Activated T-cell treated with anti-CD3 and anti-CD28 coated beads for 24 hours (primary cell): ENCODE measurements at places on chromosomes 7 and 10.

- DNase-seq = no peak
Observed at GRCh38 chr7:106331441-106332175, 46.8 kb upstream of the NAMPT start.

DNA sequence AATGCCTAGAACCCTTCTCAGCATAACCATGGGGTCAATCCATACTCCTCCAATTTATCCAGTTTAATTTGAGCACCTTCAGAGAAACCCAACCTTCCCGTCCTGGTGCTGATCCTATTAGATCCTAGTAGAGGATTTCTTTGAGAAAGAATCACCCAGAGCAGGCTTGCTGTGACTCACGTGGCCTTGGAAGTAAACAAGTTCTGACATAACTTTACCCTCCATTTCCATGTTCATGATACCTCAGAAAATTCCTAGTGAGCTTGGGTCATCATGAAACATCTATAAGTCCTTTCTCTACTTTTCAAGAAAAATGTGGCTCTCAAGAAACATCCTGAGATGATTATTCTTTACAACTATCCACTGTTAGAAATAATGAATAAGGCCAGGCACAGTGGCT lies 71.7 kb downstream of the PRLHR start:
- DNase-seq = no peak

- DNase-seq = no peak
Observed at GRCh38 chr7:104264285-104264684, 56.5 kb upstream of the ORC5 start.

DNA sequence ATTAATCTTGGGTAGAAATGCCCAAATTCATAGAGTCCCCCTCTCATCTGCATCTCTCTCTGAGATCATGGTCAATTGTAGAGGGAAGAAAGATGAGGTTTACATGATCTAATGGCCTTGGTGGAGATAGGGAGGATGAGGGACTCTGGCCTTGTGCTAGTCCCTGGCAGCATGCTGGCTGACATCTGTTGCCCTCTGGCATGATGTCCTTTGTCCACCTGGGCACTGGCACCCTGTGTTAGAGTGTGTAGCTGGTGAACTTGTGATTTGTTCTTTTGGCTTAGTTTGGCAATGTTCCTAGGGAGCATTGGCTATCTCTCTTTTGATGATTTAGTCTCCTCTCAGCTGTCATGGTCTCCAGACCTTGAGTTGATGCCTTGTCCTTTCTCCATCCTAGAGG lies 103.2 kb downstream of the DYNC1I1 start:
- DNase-seq = no peak

DNA sequence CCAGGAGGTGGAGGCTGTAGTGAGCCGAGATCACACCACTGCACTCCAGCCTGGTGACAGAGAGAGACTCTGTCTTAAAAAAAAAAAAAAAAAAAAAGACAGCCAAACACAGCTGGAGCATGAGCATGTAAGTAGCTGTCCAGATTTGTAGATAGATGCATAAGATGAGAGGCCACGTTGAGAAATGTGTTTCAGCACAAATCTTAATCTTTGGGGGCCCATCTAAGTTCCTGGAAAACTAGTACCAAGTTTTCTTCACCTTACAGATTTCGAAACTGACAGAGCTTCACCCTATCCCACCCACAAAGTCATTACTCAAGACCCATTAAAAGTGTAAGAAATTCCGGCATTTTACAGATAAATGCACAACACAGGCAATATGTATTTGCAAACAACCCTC lies 208.2 kb downstream of the PARD3 start:
- DNase-seq = no peak

GRCh38 chr10:130301021-130301892 lies 165.1 kb downstream of the GLRX3 start:
- DNase-seq = peak; percentile 64

DNA sequence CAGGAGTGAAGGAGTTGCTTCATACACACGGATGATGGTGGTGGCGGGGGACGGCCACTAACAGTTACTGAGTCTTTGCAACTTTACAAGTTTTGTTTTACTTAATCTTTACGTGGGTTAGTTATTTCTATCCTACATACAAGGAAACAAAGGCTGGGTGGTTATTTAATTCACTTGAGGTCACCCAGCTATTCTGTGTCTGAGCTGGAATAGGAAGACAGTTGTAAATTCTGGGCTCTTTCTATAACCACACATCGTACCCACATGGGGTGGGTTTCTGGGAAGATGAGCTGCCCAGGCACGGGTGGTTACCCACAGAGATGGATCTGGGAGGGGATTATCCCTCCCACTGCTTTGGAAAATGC lies 137.9 kb downstream of the ANLN start:
- no peak for DNase-seq

GRCh38 chr7:106840342-106840741 lies 24.7 kb upstream of the PIK3CG start:
- DNase-seq = no peak

GRCh38 chr10:129030996-129031843 lies 435.8 kb upstream of the MGMT start:
- DNase-seq = peak; percentile 37

GRCh38 chr7:51082940-51083533 lies 233.6 kb downstream of the COBL start:
- DNase-seq = no peak

- DNase-seq = no peak
Observed at GRCh38 chr10:16626697-16627096, 105.0 kb upstream of the C1QL3 start.

DNA sequence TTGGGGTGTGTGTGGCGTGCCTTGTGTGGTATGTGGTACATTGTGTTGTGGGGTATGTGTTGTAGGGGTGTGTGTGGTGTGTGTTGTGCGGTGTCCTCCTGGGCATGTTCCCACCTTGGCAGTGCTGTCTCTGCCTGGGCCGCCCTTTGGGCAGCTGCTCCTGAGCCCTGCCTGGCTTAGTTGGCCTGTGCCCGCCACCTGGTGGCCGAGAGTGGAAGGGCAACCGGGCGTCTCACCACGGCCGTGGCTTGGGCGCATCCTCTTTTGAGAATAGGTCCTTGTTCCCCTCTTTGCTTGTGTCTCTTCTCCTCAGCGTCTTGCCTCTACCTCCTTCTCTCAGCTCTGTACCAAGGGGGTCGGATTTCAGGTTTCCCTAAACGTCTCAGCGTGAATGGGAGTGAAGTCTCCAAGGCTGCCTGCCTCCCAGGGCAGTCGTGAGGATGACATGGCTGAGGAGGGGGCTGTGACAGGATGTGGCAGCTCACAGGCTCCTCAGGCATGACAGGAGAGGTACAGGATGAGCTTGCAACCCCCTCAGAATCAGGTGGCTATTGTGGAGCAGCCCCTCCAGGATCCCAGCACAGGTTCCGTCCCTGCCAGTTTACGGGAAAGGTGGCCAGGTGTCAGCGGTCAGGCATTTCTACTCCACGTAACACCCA lies 98.4 kb upstream of the PODXL start:
- peak; percentile 71 for DNase-seq

- DNase-seq = no peak
Observed at GRCh38 chr10:31771331-31771831, 157.2 kb downstream of the ARHGAP12 start.

- no peak for DNase-seq
Observed at GRCh38 chr10:69572159-69573055, 815 bp downstream of the NEUROG3 start.

GRCh38 chr7:4331711-4332110 lies 350.4 kb upstream of the FOXK1 start:
- DNase-seq = no peak

DNA sequence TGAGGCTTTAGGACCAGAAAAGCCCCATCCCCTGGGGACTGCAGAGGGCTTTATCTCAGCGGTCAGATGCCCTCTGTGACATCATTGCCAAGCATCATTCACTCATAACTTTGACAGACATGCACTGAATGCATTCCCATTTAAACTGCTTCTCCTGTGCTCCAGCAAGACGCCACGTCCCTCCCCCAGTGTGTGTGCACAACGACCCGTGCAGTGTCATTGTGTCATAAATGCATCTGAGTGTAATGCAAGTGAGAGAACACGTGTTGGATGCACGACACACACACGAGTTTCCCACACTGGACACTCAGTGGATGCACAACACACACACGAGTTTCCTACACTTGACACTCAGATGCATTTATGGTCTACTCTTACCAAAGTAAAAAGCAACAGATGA lies 337.9 kb downstream of the PTPRN2 start:
- DNase-seq = no peak

GRCh38 chr7:21099432-21099831 lies 312.7 kb upstream of the SP8 start:
- no peak for DNase-seq

GRCh38 chr10:47277352-47278151 lies 22.4 kb upstream of the GDF10 start:
- peak; percentile 38 for DNase-seq

- no peak for DNase-seq
Observed at GRCh38 chr10:106111246-106111645, 1053.3 kb downstream of the SORCS1 start.

DNA sequence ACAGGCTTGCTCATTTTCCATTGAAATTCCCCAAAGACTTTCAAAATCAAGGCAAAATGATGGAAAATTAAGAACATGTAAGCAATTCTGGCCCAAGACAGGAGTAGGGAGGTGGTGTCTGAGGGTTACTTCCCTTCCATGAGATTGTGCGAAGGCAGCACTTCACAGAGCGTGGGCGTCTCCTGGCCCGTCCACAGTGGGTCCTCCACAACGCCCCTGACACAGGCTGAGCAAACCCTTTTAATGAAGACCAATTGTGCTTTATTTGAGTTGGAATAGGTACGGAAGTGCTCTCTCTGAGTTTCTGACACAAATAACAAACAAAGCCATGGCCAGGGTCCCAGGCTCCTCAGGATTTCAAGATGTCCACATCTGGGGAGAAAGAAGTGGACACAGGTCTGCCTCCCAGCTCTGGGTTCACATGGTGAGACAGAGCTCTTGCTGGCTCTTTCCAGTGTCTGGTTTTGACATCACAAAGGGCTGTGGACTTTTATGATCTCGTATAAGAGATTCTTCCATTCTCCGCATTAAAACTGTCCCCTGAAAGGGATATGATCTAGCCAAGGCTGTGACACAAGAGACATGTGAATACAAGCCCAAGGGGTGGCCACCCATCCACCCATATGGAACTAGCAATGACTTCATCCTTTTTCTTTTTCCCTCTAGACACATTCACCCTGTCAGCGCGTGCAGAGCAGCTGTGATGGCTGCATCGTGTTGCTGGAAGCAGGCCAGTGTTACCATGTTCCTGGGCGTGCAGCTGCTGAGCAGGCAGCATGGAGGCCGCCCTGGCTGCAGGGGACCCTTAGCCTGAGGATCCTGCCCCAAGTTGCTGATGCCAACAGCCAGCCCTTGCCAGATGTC lies 145.6 kb downstream of the ADAM12 start:
- DNase-seq = no peak

DNA sequence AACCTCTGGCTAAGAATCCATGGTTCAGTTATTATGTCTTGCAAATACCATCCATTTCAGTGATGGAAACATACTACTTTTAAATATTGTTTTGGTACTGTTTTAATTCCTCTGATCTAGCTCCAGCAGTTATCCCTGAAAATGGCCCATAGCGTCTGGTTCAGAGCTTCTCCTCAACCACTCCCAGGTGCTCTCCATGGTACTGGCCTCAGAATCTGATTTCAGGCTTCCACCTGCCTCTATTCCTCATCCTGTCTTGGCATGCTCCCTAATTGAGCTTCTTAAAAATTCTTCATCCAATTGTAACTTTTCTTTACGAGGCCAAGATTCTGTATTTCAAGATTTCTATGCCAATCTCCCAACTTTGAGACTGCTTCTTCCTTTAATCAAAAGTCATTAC lies 236.3 kb downstream of the HTR7 start:
- DNase-seq = no peak

DNA sequence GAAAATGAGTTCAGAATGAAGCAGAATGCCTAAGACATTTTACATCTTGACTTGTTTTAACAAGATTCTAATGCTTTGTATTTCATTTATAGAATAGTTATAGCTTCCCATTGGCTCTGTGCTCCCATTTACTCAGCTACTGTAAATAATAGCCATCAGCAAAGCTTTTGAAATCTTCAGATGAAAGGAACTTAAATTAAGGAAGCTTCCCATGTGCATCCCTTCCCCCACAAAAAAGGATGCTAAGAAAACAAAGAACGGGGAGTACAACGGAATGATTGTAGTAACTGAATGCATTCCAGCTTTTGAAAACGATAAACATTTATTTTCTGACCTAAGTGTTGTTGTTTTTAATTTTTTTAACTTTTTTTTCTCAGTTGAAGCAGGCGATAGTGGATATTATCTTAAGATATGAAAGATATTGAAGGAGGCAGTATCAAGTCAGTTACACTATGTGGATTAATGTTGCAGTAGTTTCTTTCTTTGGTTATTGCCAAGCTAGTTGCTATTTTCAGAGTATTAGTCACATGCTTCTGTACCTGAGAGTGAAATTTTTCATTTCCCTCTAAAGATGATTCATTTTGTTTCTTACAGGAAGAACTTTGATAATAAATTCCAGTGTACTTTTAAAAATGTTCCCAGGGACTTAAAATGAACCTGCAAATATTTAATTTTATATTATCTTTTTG lies 129.2 kb downstream of the KCND2 start:
- DNase-seq = no peak

DNA sequence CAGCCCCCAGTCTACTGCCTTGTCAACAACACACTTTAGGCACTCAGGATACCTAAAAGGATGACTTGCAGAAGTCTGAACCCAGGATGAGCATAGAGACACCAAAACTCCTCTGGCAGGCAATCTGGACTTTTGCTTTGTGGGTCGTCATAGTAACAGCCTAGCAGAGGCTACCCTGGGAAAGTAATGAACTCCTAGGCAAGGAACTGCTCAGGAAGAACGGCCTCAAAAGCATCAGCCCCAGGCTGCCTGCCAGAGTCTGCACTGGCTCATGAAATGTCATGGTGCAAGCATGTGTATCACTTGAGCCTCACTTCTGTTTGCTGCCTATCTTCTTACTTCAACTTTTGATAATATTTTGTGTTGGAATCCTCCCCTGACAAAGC lies 715.1 kb downstream of the GRID1 start:
- DNase-seq = no peak

- DNase-seq = no peak
Observed at GRCh38 chr7:23426876-23427275, 43.4 kb downstream of the IGF2BP3 start.

- no peak for DNase-seq
Observed at GRCh38 chr10:63214571-63214970, 81.4 kb downstream of the NRBF2 start.

- DNase-seq = no peak
Observed at GRCh38 chr7:8290645-8291308, 28.8 kb upstream of the ICA1 start.

DNA sequence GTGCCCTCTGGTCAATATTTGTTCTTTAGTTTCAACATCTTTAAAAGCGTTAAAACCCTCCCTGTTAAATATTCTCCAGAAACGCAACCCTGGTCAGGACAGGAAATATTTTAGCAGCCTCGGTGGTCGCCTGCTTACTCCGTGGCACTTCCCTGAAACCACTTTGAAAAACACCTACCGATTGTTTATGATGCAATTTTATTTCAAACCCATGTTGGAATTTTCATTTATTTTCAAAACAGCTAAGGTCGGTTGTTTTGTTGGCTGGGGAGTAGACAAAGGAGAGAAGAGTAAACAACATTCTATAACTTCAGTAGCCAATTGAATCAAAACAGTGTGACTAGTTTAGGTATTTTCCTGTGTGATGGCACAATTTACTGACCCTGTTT lies 733 bp upstream of the RBP4 start:
- no peak for DNase-seq
